Mesenchymal stem cell (in vitro differentiated cells and primary cell): ENCODE measurements at places on chromosomes 2 and 18.

DNA sequence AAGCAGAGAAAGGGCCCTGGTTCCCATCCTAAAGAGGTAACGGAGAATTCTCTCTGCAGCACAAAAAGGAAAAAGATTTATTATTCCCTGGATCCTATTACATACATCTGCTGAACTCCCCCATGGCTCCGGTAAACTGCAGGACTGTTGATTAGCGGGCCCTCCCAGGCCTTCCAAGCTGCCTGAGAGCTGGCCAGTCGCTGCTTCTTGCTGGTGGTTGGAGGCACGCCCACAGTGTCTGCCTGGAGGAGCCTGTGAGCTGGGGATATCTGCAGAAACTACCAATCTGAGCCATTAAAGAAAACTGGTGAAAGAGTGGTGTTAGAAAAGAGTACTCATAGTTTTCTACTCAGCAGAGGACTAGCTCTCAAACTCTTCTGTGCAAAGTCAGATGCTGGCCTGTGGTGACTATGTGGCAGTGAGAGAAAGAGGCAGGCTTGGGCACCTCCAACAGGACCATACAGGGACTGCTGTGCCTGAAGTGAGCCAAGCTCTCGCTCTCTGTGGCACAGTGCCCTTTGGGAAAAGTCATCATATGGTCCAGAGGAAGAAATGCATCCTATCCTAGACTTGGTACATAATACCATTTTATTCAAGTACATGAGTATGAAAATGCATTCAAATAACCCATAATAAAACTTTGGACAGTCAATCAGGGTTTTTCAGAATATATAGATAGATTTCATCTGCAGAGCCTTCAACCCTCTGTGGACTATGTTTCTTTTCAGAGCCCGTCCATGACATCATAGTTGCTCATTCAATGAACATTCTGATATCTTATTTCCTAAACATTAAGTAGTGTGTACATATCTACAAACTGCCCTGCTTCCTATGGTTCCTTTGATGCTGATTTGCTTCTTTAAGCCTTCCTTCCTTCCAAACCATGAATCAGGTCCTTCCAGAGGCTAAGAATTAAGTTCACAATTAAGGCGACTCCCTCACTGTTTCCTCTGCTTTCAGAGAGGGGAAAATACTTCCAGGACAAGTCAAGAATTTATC lies 242.0 kb upstream of the LYPD1 start:
- no peaks in the 10 kb centered on the region for H3K36me3 ChIP-seq
- no peaks in the 10 kb centered on the region for H3K4me1 ChIP-seq
- H3K27me3 ChIP-seq: no peaks in the 10 kb centered on the region
- no peak overlapping the region for H3K4me3 ChIP-seq

DNA sequence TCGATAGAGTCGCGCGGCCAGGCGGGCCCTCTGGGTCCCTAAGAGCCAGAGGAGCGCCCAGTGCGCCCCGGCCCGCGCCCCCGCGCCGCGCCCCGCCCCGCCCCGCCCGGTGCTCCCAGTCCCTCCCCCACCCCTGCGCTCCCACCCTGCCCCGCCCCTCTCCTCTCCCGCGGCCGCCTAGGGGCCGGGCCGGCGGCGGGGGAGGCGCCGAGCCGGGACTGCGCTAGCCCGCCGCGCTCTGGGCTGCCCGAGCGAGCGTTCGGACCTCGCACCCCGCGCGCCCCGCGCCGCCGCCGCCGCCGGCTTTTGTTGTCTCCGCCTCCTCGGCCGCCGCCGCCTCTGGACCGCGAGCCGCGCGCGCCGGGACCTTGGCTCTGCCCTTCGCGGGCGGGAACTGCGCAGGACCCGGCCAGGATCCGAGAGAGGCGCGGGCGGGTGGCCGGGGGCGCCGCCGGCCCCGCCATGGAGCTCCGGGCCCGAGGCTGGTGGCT lies at the start of gene GPC1:
Gene GPC1, plus strand, starts transcription at position 207 of the 491 bp plus-strand sequence. Its CDS starts 256 bp downstream, at position 463.
- no peak within 1 kb of the TSS for H3K27ac ChIP-seq
- H3K36me3 ChIP-seq: no peaks in the 10 kb centered on the region
- H3K4me3 ChIP-seq: peak within 1 kb of the TSS; percentile 71
- peaks cover 4% of the 10 kb centered on the region for H3K27me3 ChIP-seq
- DNase-seq: peak; percentile 72
- peaks cover 37% of the 10 kb centered on the region for H3K4me1 ChIP-seq

DNA sequence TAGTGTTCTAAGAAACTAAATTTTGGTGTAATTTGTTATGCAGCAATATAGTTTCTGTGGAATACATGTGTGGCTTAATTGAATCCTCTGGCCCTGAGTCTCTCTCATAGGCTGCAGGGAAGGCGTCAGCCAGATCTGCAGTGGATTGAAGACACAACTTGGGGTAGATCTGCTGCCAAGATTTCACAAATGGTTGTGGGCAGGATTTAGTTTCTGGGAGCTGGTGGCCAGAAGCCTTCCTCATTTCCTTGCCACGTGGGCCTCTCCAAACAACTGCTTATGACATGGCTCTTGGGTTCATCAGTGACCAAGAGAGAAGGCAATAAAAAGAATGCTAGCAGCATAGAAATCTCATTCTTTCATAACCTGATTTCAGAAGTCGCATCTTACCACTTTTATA lies 28.2 kb downstream of the CCDC102B start:
- H3K4me3 ChIP-seq: no peak overlapping the region
- no peak overlapping the region for H3K27ac ChIP-seq
- DNase-seq: no peak
- no peaks in the 10 kb centered on the region for H3K36me3 ChIP-seq

GRCh38 chr2:163182764-163183354 lies 344.3 kb upstream of the KCNH7 start:
- no peaks in the 10 kb centered on the region for H3K36me3 ChIP-seq
- peak; percentile 27 for DNase-seq
- no peak overlapping the region for H3K27ac ChIP-seq
- no peak overlapping the region for H3K4me3 ChIP-seq

DNA sequence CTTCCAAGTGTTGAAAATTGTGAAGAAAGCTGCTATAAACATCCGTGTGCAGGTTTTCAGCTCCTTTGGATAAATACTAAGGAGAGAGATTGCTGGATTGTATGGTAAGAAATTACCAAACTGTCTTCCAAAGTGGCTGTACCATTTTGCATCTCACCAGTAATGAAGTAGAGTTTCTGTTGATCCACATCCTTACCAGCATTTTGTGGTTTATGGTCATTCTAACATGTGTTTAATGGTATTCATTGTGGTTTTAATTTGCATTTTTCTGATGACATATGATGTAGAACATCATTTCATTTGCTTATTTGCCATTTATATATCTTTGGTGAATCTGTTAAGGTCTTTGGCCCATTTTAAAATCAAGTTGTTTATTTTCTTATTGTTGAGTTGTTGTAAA lies 260.7 kb downstream of the SPAG16 start:
- no peak overlapping the region for H3K4me3 ChIP-seq
- H3K36me3 ChIP-seq: no peaks in the 10 kb centered on the region
- no peak overlapping the region for H3K27ac ChIP-seq
- H3K27me3 ChIP-seq: no peaks in the 10 kb centered on the region
- DNase-seq: no peak

GRCh38 chr2:121699421-121700333 lies 37.0 kb downstream of the NIFK start:
- no peaks in the 10 kb centered on the region for H3K27me3 ChIP-seq
- peak; percentile 84 for DNase-seq
- peaks cover 17% of the 10 kb centered on the region for H3K4me1 ChIP-seq

DNA sequence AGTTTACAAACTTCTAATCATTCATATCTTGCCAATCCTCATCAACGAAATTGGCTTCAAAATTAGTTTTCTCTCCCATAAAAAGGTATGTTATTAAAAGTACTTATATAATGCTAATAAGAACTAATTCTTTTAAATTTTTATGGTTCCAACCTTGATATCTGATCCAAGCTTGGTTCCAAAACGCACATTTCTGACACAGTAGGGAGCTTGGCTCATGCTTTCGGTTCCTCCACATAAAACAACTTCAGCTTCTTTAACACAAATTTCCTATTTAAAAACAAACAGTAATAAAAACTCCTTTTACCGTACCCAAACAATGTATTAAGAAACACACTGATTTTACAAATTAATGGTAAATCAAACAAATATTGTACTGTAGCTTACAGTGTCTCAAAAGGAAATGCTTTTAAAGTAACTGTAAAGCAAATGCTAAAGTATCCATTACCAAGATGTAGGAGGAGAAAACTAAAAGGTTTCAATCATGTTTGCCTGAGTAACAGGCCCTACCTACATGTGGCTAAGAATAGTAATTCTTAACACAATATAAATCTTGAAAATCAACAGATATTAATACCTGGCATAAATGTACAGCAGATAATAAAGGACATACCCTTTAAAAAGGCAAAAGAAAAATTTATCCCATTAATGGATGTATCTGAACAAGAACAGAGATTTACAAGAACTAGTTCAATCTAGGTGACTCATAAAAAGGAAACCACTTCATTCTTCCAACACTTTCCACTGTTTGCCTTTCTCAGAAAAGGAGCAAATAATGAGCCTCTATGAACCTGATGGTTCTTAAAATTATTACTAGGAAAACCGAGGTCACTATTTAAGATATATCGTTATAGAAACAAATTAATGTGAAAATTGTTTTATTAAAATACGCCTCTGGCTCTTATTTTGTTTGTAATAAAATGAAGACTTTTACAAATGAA lies 17.5 kb downstream of the ACAA2 start:
- no peaks in the 10 kb centered on the region for H3K36me3 ChIP-seq
- H3K4me1 ChIP-seq: no peaks in the 10 kb centered on the region
- no peaks in the 10 kb centered on the region for H3K27me3 ChIP-seq

- no peak overlapping the region for H3K4me3 ChIP-seq
- peak; percentile 48 for DNase-seq
- H3K27me3 ChIP-seq: no peaks in the 10 kb centered on the region
Measured at GRCh38 chr2:200399046-200399445, 92.6 kb downstream of the SPATS2L start.

DNA sequence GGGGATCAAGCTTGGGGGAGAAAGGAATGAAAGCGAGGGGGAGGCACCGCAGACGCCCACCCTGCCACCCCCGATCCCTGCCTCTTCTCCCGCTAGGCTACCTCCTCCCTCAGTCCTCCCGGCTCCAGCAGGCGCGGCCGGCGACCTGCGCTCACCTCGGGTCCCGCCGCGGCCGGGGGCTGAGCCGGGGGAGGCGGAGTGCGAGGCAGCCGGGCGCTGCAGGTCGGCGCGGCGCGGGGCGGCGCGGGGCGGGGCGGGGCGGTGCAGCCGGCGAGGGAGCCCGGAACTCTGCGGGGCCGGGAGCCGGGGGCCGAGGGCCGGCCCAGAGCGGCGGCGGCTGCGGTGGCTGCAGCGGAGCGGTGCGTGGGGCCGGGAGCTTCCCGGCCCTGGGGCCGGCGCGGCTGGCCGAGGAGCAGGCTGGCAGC lies 477 bp downstream of the ACVR1 start:
- no peaks in the 10 kb centered on the region for H3K36me3 ChIP-seq
- no peak for DNase-seq
- peak overlapping the region; percentile 88 for H3K27ac ChIP-seq
